ENCODE measurements at places on chromosomes 13 and 19.

DNA sequence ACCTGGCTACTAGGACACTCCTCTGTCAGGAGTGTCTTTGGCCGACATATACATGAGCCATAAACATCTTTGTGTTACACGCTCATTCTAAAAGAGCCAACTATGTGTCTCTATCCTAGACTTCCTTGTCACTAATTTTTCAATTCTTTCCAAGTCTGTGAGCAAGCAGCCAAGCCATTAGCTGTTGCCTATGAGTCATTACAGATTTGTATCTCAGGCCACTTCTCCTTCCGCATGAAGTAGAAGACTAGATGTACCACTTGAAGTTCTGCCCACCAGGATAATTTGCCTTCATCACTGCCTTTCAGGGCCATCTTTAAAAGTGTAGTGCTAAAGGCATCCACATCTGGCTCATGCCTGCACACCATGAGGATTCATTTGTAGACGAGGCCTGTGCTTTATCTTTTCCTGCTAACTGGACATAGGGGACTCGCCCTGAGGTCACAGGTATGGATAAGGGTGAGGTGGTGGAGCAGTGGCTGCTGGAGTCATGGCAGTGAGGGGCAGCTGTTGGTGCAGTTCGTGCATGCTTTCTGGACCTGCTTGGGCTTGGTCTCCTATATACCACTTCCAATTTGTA is 126.1 kb upstream of the KL start:
- DNase-seq, result no peak

- DNase-seq, result no peak
Measured at GRCh38 chr13:114097212-114097892, 35.1 kb downstream of the RASA3 start.

- DNase-seq, result no peak
Measured at GRCh38 chr19:42366673-42367072, 23.4 kb downstream of the CNFN start.

GRCh38 chr19:41708481-41708880 is at the start of gene CEACAM5:
CEACAM5 (plus strand) TSS chr19:41708626; CDS start chr19:41708732, 106 bp downstream.
- no peak for DNase-seq

- no peak for DNase-seq
Measured at GRCh38 chr19:45164577-45165335, 4.0 kb upstream of the NKPD1 start.

DNA sequence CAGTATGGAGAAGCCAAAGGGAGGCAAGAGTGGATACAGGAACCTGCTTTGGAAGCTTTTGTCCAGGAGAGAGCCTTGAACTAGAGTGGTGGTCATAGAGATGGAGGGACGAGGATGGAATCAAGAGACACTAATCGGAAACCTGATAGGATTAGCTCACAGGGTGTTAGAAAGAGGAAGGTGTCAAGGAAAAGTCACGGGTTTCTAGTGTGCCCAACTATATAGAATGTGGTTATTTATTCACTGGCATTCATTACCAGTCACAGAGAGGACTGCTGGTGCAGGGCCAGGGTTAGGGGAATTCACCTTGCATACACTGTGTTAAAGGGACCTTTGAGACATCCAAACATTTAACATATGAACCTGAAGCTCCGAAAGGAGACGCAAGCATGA is 43.4 kb upstream of the URAD start:
- no peak for DNase-seq

DNA sequence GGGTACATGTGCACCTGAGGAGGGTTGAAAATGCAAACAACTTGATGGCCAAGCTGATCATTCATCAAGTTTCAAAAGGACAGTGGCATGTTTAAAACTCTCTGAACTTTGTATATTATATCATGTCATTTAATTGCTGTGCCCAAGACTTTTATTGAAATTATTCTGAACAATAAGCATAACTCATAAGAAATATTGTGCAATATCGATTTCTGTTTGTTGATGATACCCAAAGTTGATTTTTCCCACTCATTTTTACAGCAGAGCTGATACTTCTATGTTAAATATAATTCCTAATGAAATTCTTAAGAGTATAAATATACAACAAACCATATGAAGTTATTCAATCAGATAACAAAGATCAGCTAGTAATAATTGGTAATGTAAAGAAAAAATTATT is 49.1 kb downstream of the PCDH17 start:
- no peak for DNase-seq

GRCh38 chr13:105665284-105665683 is 870.2 kb downstream of the EFNB2 start:
- no peak for DNase-seq

- no peak for DNase-seq
Measured at GRCh38 chr13:48265217-48265815, 32.3 kb downstream of the ITM2B start.

GRCh38 chr19:47296036-47296435 is 13.6 kb upstream of the C5AR1 start:
- no peak for DNase-seq

GRCh38 chr13:106118050-106118449 is 417.4 kb downstream of the EFNB2 start:
- no peak for DNase-seq

- DNase-seq, result no peak
Measured at GRCh38 chr13:25281193-25281934, 5.9 kb downstream of the MTMR6 start.

- DNase-seq, result no peak
Measured at GRCh38 chr13:73842626-73843025, 291.6 kb downstream of the KLF12 start.

- no peak for DNase-seq
Measured at GRCh38 chr19:43408043-43408442, 6.6 kb upstream of the TEX101 start.

DNA sequence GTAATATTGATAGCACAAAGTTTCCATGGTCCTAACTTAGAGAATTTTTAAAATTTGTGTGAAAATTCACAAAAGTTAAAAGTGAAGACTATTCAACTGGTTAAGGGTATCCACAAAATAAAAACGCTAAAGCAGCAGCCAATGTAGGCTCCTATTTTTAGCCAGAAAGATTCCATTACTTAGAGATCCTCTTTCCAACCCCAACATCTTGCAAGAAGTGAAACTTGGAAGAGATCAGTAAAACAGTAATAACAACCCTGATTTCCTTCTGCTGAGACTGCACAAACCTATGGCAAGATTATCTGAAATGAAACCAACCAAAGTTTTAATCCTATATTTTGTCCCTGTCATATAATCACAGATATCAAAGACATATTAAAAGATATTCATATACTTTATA is 8.5 kb downstream of the TBC1D4 start:
- no peak for DNase-seq

DNA sequence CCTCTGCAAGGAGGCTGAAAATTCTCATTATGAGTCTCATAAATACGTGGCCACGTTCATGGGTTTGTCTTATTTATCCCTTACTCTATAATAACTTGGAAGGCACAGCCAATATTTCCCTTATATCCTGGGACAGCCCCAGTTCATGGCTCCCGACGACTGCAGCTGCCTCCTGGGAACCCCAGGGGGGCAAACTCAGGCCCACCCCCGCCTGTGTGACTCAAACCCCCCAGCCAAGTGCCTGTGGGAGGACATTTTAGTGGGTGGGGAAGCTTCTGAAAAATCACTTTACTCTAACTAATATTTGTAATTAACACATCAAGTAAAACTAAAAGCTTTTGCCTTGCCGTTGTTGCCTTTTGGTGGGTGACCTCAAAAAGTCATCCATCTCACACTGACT is 14.3 kb downstream of the RASA3 start:
- DNase-seq, result no peak

- DNase-seq, result no peak
Measured at GRCh38 chr19:1183543-1184172, 9.6 kb upstream of the SBNO2 start.

DNA sequence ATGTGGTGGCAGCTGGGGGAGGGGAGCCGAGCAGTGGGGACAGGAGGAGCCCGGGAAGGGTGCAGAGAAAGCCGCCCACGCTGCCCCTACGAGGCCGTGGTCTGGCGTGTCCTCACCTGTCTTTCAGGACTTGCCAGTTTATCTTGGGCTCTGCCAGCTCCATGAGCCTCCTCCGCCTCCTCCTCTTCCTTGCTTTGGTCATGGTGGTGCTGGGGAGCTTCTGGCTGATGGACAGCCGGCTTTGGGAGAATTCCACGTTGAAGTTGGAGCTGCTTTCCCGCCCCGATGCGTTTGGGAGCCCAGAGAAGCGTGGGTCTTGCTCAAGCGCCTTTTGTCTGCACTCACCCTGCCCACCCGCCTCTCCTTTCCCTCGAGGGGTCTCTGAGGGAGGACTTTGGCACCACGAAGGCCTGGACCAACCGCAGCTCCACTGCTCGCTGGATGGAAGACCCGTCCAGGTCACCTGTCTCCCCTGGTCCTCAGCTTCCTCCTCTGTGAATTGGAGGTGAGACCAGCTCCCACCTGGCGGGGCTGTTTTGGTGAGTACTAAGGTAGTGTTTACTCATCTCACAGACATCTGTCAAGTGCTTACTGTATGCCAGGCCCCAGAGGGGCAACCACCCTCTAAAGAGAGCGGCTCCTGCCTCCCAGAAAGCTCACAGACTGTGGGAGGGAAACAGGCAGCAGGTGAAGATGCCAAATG is 29.7 kb upstream of the MIER2 start:
- DNase-seq, result no peak

DNA sequence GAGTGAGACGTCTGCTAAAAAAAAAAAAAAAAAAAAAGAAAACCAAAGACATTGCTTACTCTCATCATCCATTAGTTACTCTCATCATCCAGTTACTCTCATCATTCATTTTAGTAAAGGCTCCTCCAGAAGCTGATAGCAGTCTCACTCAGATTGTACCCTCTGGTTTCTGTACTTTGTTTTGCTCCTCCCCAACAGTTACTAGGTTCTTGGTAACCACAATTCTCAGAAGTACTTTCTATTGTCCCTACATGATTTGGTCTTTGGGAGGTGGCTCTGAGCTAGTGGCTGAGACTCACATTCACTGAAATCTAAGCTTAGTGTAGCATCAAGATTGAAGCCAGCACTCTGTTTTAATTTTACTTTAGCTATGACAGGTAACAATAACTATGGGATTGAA is 14.3 kb downstream of the ERICH4 start:
- DNase-seq, result no peak

DNA sequence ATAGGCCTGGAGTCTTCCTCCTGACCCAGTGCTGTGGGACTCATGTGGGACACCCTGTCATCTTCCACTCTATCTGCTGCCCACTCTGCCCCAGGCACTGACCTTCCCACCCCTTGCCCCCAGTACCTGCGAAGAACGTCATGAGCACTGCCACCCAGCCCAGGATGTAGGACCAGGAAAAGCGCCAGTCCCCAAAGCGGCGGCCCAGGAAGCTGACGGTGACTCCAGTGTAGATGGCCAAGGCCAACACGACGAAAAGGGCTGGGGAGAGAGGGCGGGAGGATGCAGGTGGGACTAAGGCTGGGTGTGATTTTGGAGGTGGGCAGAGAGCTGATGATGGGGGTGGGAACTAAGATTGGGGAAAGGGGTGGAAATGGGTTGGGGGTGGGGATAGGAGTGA is 7.4 kb downstream of the LIM2 start:
- no peak for DNase-seq

GRCh38 chr19:58354478-58355030 is 1.3 kb upstream of the A1BG start:
- no peak for DNase-seq

- no peak for DNase-seq
Measured at GRCh38 chr13:103174966-103175365, 108.7 kb upstream of the SLC10A2 start.

- DNase-seq, result no peak
Measured at GRCh38 chr19:38168637-38169036, 55.4 kb downstream of the DPF1 start.

DNA sequence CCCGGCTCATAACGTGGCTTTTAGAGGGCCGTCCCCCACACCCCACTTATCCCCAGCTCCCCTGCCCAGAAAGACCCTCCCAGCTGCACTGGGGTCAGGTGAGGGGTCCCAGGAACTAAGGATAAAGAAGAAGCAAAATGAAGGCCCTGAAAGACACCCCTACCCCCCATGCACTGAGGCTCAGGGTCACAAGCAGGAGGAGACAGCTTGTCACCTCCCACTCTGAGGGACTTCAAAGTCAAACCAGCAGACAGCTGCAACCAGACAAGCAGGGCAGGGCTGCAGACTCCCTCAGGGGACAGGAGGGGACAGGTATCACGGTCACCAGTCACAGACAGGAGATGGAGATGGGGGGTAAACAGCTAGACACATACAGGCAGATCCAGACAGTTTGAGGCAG is 6.1 kb upstream of the NANOS3 start:
- DNase-seq, result no peak

- DNase-seq, result no peak
Measured at GRCh38 chr19:30968210-30968609, 381.0 kb downstream of the TSHZ3 start.

DNA sequence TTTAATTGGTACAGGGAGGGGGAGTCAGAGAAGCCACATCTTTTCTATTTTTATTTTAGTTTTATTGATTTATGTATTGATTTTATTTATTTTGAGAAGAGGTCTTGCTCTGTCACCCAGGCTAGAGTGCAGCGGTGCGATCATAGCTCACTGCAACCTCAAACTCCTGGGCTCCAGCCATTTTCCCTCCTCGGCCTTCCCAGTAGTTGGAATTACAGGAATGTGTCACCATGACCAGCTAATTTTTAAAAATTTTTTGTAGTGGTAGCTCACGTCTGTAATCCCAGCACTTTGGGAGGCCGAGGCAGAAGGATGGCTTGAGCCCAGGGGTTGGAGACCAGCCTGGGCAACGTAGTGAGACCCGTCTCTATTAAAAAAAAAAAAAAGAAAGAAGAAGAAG is 4.1 kb downstream of the IL27RA start:
- DNase-seq, result no peak

DNA sequence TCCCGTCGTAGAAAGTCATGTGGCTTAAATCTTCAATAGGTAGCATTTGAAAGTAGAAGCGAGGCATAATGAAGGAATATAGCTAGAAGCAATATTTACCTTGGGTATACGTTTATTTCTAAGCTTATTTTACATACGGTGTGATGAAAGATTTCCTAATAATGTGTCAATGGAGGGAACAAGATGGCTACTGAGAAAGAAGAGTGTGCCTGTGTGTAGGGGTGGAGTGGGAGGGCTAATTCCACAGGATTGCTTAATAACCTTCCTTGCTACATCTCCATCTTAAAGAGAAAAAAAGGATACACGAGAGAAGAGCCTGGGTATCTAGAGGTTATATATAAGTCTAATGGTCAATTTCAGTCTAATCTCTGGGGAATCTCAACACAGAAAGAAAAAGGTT is 2.0 kb downstream of the SPART start:
- no peak for DNase-seq

- no peak for DNase-seq
Measured at GRCh38 chr19:7924241-7924640, 1.7 kb downstream of the CTXN1 start.
